ACHN (cell line): ENCODE measurements at places on chromosomes 1 and 21.

DNA sequence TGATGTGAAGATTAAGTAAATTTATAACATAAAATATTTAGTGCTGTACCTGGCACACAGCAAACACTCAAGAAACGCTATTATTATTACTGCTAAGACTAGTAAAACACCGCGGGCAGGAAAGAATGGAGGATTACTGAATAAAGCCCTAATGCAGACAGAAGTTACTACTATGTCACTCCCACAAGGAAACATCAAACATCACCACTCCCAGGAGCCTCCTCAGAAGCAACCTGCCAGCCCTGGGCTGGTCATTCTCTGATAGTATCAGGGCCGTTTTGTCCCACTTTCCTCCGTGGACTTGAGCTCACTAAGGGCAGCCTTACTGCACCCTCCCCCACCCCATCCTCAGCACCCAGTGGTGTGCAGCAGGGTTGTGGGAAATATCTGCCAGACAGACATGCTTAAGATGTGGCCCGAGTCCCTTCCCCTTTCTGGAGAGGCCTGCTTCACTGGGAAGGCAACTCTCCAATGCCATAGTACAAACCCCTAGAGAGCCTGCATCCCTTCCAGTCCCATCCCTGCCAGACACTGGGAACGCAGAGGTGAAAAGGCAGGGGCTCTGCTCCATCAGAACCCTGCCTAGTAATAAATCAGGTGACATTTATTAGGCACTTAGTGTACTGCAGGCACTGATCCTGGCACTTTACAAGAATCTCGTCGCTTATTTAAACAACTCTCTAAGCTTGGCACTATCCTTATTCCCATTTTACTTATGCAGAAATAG lies 41.7 kb upstream of the ECE1 start:
- DNase-seq = no peak

GRCh38 chr1:111876631-111877030 lies 112.8 kb downstream of the KCND3 start:
- no peak for DNase-seq

GRCh38 chr1:147110434-147110833 lies 61.8 kb downstream of the PRKAB2 start:
- no peak for DNase-seq

DNA sequence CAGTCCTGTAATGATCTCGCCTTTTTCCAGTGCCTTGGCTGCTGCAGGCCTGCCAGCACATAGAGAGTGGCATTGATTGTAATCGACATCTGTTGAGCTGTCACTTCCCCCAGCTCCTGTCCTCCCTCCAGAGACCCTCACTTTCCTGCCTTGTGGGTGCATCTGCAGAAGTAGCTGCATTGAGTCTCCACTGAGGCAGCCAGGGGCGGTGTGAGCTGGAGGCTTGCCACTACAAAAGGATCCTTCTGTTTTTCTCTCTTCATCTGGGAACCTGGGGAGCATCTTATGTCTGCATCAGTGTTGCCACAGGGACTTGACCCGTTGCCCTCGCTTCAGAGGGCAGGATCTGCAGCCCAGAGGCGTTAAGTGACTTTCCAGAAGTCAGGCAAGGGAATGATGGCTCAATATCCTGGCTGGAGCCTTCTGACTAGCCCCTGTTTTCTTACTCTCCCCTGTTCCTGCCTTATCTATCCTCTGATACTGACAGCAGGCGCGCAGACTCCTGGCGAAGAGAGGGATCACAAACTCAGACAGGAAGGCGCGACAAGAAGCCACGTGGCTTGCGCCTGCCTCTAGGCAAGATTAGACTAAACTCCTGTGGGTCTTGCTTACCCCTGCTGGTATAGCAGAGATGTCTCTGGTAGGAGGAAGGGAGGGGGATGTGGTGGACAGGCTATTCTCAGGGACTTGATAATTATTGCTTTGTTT lies 13.3 kb upstream of the FMOD start:
- no peak for DNase-seq

DNA sequence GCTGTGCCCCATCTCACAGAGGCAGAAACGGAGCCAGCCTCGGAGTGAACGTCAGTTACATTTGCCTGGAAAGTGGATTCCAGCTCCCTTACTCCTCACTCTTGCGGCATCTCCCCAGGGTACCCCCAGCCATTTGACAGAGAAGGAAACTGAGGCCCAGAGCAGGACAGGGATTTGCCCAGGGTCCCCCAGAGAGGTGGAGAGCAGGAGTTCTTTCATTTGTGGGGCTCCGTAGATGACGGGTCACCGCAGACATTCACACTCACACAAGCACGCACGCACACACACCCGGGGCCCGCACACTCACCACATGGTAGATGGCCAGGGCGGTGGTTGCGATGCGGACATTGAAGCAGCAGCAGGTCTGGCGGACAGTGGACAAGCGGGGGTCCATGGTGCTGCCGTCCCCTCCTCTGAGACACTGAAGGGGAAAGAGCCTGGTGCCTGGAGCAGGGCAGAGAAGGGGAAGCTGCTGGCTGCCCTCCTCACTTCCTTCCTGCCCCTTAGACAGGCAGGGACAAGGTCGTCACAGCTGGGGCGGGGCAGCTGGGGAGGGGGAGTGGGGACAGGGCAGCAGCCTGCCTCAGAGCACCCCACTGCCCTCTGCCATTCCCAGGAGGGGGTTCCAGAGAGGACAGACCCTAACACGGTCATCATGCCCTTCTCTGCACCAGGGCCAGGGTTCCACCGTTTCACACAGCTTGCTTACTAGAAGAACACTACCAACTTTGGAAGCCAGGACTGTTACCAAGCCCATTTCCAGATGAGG lies at the start of gene LAPTM5:
Gene LAPTM5, minus strand, starts transcription at position 423 of the 769 bp plus-strand sequence. Its CDS starts 29 bp downstream, at position 394.
- DNase-seq = no peak

- DNase-seq = no peak
Observed at GRCh38 chr1:36717431-36717830, 234.7 kb upstream of the CSF3R start.

DNA sequence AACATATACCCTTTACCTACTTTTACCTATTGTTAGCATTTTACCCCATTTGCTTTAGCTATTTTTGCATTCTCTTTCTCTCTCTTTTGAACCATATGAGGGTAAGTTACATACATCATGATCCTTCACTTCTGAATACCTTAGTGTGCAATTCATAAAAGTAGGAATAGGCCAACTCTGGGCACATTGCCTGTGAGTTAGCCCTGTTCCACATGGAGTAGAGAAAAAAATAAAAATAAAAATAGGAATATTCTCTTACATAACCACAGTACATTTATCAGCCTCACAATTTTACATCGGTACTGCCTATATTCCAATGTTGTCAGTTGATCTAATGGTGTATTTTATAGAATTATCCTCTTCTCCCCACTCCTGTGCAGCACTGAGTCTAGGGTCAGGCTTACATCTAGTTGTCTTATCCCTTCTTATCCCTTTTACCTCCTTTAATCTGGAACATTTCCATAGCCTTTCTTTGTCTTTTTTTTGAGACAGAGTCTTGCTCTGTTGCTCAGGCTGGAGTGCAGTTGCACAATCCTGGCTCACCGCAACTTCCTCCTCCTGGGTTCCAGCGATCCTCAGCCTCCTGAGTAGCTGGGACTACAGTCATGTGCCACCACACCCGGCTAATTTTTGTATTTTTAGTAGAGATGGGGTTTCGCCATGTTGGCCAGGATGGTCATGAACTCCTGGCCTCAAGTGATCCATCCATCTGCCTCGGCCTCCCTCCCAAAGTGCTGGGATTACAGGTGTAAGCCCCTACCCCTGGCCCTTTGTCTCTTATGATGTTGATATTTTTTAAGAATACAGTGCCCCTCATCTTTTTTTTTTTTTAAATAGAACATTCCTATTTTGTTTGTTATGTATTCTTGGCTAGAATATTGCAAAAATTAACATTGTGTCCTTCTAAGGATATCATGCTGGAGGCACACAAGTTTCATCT lies 11.1 kb upstream of the SLC30A1 start:
- peak; percentile 57 for DNase-seq

GRCh38 chr1:23657659-23658275 lies 33.8 kb upstream of the RPL11 start:
- peak; percentile 56 for DNase-seq

DNA sequence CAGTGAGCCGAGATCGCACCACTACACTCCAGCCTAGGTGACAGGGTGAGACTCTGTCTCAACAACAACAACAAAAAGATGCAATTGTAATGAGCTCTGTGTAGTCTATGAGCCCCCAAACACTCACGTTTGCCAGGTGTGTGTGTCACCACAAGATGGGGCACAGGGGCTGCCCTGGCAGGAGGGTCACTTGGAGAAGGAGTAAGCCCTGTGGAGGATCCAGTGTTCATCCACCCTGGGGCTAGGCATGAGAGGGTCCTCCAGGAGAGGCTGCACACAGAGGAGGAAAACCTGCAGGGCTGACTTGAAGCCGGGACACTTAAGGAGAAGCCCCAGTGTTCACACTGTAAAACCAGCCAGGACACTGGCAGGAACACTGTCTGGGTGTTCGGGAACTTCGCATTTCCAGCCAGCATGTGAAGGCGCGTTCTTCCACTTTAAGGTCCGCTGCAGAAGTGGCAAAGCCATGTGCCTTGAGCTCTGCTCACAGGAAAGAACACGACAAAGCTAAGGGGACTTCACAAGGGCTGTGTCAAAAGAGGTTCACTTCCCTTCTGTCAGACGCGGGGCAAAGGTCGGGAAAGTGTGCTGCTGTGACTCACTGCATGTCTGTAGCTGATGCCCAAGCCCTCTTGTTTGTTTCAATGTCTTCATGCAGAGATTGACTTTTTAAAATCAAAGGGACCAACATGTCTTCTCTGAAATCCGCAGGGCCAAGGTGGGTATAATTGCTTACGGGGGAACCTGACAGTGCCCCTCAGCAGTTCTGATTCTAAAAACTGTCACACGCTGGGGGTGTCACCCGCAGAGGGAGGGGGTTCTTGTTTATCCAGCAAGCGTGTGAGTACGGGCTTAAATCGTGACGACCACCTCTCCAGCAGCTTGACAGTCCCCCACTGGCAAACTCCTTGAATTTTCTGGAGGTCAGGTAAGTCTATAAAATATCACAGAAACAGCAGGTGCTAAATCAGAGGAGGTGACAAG lies 102.8 kb downstream of the RIPK4 start:
- peak; percentile 7 for DNase-seq

GRCh38 chr1:199319341-199319740 lies 680.5 kb downstream of the PTPRC start:
- no peak for DNase-seq

DNA sequence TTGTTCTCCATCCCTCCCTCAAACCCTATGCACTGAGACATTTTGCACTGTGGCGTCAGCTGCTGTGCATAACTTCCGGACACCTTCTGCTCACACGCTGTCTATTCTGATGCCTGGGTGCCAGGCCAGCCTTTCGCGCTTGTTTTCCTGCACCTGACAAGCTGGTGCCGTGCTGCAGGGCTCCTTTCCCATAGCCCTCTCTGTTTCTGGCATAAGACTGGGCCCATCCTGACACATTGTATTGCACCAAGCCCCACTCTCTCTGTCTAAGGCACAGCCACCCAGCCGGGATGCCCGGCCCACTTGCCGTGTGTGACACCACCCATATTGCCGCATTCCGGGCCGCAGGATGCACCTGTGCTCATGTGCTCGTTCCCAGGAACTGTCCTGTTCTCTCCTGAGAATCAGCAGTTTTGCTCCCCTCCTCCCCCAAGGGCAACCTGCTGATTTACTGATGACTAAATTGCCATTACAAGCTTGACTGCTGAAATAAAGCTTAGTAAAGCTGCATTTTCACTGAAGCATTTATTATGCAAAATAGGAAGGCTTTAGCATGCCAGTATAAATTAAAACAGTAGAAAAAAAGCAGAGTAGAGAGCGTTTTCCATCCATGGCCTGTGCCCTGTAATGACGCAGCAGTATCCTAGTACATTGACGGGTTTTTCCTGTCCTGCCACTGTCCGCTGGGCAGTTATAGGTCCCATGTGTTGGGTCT lies 88.0 kb downstream of the CD247 start:
- DNase-seq = no peak

DNA sequence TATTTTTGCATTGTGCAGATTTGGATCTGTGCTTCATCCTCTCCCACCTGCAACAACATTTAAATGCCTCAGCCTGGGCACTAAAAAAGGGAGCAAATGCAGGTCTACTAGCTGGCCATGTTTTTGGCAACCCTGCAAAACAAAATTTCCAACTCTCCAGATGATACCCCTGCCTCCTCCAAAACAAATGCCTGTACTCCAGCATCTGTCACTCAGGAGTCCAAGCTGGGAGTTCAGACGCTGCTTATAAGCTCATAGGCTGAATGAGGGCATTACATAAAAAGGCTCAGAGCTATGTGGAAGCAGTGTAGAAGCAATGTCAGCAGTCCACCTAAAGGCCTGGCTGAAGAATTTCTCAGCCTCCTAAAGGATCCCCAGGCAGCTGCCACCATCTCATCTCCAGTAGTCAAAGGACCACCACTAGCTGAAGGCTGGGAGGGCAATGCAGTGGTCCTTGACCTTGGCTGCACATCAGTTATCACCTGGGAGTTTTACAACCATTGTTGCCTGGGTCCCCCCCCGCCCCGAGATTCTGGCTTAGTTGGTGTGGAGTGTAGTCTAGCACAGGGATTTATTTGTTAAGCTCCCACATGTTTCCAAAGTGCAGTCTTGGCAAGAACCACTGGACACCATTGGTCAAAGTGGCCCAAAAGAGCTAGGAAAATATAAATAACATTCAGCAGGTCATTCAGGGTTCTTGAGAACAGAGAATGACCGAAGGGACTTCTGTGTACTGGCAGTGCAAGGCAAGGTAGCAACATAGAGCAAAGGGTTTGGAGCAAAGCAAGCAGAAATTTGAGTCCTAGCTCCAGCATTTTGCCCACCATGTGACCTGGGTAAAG lies 57.2 kb downstream of the ITPKB start:
- DNase-seq = no peak

GRCh38 chr1:30672661-30673060 lies 50.7 kb downstream of the MATN1 start:
- no peak for DNase-seq

- no peak for DNase-seq
Observed at GRCh38 chr1:67597336-67597735, 87.7 kb upstream of the GADD45A start.

DNA sequence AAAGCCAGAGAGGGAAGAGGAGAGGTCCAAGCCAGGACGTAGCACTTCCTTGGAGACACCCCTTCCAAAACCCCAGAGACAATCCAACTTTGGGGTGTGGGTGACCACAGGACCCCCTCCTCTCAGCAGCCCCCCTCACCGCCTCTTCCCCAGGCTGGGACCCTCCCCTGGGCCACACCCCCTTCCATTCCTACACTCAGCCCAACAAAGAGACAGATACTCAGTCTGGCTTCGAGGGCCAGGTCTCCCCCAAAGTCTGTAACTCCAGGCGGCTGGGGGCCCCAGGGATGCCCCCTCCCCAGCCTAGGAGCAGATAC lies 1.4 kb downstream of the MEX3A start:
- DNase-seq = no peak

DNA sequence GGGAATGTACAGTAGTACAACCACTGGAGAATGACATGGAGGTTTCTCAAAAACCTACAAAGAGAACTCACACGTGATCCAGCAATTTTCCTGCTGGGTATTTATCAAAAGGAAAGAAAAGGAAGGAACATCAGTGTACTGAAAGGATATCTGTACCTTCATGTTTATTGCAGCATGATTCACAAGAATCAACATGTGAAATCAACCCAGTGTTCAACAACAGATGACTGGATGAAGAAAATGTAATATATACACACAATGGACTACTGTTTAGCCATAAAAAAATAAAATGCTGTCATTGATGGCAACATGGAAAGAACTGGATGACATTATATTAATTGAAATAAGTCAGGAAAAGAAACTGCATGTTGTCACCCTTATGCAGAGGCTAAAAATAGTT lies 19.0 kb upstream of the CYP4A11 start:
- no peak for DNase-seq
